ENCODE measurements at places on chromosomes 11 and 22. TPM values are rescaled to one million over a fixed set of nuclear protein-coding genes. Genes with fewer than 3 reads are reported as not detected.

DNA sequence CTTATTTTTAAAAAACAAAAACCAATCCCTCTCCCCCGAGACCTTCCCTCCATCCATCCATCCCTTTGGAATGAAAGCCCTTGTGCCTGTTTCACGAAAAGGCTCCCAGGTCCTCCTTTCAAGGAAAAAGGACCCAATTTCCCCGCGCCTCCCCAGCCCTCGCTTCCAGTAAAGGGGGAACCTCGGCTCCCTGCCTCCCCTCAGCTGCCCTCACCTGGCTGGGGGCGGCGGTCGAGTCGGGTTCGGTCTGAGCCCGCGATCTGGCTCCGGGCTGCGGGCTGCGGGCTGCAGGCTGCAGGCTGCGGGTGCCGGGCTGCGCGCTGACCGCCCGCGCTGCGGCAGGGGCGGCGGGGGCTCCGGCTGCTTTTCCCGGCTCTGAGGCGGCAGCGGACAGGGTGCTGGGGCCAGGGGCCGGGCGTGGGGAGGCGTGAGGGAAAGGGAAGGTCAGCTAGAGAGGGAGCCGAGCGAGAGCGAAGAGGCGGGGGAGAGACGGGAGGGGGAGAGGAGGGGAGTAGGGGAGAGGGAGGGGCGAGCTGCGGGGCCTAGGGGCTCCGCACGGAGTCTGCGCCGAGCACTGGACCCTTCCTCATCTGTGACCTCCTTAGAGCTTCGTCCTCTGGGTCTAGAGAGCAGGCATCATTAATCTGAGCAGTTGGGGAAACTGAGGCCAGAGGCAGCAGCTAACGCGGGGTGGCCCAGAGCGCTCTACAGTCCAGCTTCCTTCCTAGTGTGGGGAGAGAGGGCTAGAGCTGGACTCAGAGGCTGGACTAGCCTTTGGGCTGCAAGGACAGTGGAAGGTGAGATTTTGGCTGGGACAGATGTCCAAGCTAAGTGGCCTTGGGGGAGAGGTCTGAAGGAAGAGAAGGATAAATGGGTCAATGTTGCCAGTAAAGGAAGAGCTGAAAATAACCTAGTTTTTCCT is at the start of gene C1QTNF4:
TSS of gene C1QTNF4 (minus strand) at position 478 of the 922 bp plus-strand sequence. CDS start 3,601 bp downstream, outside the sequence.
- no peaks in the 10 kb centered on the region for H3K36me3 ChIP-seq
- H3K27me3 ChIP-seq, result peaks cover 25% of the 10 kb centered on the region
- no peak within 1 kb of the TSS for H3K27ac ChIP-seq
- DNase-seq, result no peak
- peaks cover 5% of the 10 kb centered on the region for H3K4me1 ChIP-seq

SNX32 gene
- 0.64 TPM for total RNA-seq

DNA sequence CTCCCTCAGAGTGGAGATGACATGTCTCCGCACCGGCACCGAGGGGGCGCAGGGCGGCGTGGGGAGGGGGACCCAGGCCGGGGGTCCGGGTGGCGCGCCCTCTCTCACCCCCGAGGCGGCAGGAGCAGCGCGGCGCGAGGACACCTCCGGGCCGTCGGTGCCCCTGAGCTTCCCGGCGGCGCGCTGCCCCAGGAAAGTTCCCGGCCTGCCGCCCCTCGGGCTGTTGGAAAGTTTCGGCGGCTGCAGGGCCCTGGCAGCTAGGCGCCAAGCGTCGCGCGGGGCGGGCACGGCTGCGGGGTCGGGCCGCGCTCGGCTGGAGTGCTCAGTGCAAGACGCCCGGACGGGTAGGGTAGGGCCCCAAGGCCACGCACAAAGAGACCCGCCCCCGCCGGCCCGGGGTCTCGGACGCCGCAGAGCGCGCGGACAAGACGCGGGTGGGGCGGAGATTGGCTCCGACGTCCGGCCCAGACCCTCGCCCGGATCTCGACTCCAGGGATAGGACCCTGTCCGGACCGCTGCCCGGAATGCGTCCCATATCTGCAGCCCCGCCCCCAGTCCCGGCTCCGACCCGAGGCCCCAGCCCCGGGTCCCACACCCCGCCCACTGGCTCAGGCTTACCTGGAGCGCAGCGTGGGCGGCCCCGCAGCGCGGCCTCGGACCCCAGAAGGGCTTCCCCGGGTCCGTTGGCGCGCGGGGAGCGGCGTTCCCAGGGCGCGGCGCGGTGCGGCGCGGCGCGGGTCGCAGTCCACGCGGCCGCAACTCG is 471 bp downstream of the ARVCF start:
- H3K27me3 ChIP-seq, result no peaks in the 10 kb centered on the region
- DNase-seq, result no peak
- H3K4me1 ChIP-seq, result peaks cover 31% of the 10 kb centered on the region
- H3K4me3 ChIP-seq, result peak overlapping the region; percentile 77

ARSA gene
- 83.2 TPM for total RNA-seq

LGALS12 gene
- total RNA-seq, result not detected

DNA sequence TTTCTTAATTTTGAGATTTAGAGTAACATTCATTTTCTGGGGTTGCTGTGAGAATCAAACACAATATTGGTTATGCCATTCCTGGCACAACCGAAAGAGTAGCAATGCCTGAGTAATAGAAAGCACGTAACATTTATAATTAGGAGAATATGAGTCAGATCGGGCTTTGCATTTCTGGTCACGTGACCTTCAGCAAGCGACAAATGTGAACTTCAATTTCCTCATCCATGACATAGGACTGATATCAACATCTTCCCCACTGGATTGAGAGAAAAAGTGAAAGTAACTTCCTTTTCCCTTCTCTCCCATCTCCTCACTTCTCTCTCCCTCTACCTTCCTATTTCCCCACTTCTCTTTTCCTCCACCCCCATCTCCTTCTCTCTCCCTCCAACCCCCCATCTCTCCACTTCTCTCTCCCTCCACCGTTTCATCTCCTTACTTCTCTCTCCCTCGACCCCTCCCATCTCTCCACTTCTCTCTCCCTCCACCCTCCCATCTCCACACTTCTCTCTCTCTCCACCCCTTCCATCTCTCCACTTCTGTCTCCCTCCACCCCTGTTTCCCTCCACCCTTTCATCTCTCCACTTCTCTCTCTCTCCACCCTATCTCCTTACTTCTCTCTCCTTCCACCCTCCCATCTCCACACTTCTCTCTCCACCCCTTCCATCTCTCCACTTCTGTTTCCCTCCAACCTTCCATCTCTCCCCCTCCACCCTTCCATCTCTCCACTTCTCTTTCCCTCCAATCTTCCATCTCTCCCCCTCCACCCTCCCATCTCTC is 33.5 kb upstream of the CAT start:
- H3K27me3 ChIP-seq, result no peaks in the 10 kb centered on the region
- DNase-seq, result peak; percentile 12
- peaks cover 8% of the 10 kb centered on the region for H3K4me1 ChIP-seq
- no peak overlapping the region for H3K27ac ChIP-seq
- H3K36me3 ChIP-seq, result no peaks in the 10 kb centered on the region
- peak overlapping the region; percentile 4 for H3K4me3 ChIP-seq
